ENCODE measurements at places on chromosomes 6 and 20. TPM values are rescaled to one million over a fixed set of nuclear protein-coding genes. Genes with fewer than 3 reads are reported as not detected.

The USP49 gene
- total RNA-seq = 7.3 TPM

The AP5S1 gene
- total RNA-seq = 13.0 TPM

The ULBP2 gene
- 2.7 TPM for total RNA-seq

The STMND1 gene
- not detected for total RNA-seq

The CALHM4 gene
- not detected for total RNA-seq
